Activated T-helper 1 cell treated with anti-CD3 and anti-CD28 coated beads, Interleukin-12 subunit alpha, Interleukin-12 subunit beta, Interleukin-2, Interleukin-4 antibody, amounts not matched to agents 30 ng/mL and 10 ng/mL and 1 ng/mL, durations not matched to agents 14 hours and 24 hours and 36 hours (primary cell): ENCODE measurements at places on chromosomes 11 and 22.

- no peak for DNase-seq
Measured at GRCh38 chr22:17994424-17995108, 29.8 kb downstream of the MICAL3 start.

GRCh38 chr11:129933891-129934290 lies 38.5 kb upstream of the NFRKB start:
- no peak for DNase-seq

DNA sequence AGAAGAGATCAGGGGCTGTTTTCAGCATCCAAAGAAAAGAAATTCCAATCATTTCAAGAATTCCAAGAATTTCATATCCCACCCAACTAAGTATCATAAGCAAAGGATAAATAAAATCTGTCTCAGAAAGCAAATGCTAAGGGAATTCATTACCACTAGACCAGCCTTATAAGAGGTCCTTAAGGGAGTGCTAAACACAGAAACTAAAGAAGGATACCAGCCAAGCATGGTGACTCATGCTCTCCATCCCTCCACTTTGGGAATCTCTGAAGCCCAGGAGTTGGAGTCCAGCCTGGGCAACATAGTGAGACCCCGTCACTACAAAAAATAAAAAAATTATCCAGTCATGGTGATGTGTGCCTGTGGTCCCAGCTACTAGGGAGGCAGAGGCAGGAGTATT lies 17.8 kb downstream of the FADD start:
- no peak for DNase-seq

- DNase-seq: no peak
Measured at GRCh38 chr11:63560506-63561180, 2.5 kb downstream of the PLAAT2 start.

GRCh38 chr11:33329705-33330329 lies 72.6 kb downstream of the HIPK3 start:
- DNase-seq: no peak

DNA sequence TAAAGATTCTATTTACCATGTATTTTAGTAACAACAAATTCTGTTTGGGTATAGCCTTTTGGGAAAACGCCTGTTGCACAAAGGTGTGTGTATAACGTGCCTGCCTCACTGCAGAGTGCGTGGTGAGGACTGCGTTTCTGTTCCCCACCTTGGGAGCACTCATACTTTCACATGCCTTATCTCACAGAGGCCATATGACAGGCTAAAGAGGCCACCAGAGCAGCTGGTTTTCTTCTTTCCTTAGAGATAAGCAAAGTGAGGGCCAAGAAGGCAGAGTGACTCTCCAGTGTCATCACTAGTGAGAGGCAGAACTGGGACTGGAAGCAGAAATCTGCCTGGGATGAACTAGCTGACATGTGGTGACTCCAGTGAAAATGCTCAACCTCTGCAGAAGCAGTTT lies 369.2 kb upstream of the NARS2 start:
- no peak for DNase-seq

GRCh38 chr11:115357066-115357465 lies 147.1 kb downstream of the CADM1 start:
- no peak for DNase-seq

- DNase-seq: no peak
Measured at GRCh38 chr11:72436661-72437060, 2.3 kb upstream of the CLPB start.
